ENCODE measurements at places on chromosomes 1 and 21.

- no peak for DNase-seq
- H3K4me3 ChIP-seq: no peak overlapping the region
- peaks cover 3% of the 10 kb centered on the region for H3K36me3 ChIP-seq
- no peaks in the 10 kb centered on the region for H3K27me3 ChIP-seq
- H3K4me1 ChIP-seq: peaks cover 9% of the 10 kb centered on the region
- no peak overlapping the region for H3K27ac ChIP-seq
Measured at GRCh38 chr1:246450611-246451251, 56.3 kb downstream of the SMYD3 start.

DNA sequence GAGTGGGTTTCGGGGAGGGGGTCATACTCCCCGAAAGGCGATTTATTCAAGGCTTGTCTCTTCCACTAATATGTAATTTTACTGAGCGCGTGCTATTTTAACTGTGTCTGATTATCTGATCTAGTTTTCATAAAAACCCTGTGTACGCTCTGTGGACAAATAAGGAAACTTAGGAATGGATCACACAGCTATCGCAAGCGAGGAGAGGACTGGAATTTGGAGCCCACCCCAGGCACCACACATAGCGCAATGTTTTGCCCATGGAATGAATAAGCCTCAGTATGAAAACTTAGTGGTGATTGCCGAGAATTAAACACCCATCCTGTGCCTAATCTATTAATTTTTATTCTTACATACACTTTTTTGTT, 9.8 kb upstream of the RAB42 start:
- H3K4me1 ChIP-seq: peaks cover 24% of the 10 kb centered on the region
- peak overlapping the region; percentile 65 for H3K27ac ChIP-seq
- H3K36me3 ChIP-seq: peaks cover 40% of the 10 kb centered on the region
- peak overlapping the region; percentile 92 for H3K4me3 ChIP-seq
- DNase-seq: no peak

- H3K4me1 ChIP-seq: peaks cover 4% of the 10 kb centered on the region
- H3K27ac ChIP-seq: no peak overlapping the region
- no peak overlapping the region for H3K4me3 ChIP-seq
- H3K27me3 ChIP-seq: no peaks in the 10 kb centered on the region
- no peak for DNase-seq
Measured at GRCh38 chr1:187588917-187589316, 760.2 kb downstream of the PLA2G4A start.

DNA sequence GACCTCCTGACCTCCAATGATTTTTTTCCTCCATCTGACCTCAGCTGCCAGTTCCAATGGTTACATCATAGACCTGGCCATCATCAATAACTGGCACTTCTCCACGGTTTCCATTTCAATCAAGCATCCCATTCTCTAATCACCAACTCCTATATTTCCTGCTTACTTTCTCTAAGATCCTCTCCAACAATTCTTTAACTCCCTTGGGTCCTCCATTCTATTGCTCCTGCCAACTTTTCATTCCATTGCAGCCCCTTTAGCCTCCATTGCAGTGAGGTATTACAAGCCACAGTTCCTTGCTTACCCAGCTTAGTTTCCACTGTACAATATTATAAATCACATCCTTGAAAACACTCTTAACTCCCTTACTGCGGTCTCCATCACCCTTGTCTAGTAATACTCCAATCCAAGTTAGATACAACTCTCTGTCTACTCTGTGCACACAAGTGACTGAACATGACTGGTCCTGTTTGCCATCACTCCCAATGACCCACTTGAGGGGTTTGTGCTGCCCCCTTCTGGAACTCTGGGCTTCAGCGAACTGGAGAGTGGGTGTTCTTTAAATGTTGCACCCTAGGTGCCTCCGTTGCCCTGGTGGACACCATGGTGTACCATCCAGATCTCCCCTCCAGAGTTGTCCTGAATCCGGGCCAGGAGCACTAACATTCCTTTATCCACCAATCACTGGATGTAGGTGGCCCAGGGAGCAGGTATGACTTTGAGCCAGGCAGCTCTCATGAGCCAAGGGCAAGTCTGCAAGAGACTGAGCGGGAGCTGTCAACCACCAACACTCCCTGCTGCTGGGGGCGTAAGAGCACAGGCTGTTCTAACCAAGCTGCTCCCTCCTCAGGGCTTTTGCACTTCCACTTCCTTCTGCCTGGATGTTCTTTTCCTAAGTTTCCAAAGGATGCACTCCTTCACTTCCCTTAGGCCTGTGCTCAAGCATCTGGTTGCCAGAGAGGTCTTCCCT, 3.7 kb upstream of the FNDC7 start:
- no peaks in the 10 kb centered on the region for H3K27me3 ChIP-seq
- H3K36me3 ChIP-seq: no peaks in the 10 kb centered on the region
- H3K4me1 ChIP-seq: peaks cover 7% of the 10 kb centered on the region
- H3K27ac ChIP-seq: no peak overlapping the region
- no peak overlapping the region for H3K4me3 ChIP-seq

DNA sequence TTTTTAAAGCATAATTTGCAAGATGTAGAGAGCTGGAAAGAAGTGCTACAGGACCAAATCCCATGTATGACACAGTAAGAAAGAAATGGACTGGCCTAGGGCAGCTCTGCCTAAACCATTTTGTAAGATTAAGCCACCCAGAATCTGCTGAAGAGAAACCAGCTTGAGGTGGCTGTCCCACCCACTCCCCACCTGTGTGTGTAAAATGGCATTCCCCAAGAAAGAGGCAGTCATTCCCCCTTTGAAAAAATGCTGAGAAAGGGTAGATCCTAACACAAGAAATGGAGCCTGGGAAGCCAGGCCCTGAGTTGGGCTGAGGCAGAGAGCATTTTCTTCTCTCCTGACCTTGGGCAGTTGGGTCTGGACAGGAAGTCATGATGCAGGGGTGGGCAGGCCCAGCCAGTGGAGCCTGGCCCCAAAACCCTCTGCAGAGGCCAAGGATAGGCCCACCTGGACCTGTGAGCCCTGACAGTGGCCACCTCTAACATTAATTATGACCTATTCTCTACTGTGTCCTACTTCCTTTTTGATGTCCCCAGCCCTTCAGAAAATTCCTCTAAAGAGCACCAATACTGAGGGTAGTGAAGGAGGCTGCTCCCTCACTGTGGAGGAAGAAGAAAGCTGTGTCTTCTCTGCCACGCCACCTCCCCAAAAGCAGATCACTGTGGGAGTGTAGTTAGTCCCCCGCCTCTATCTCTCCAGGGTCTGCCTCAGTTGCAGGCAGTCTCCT, 94.0 kb downstream of the EDEM3 start:
- peaks cover 19% of the 10 kb centered on the region for H3K4me1 ChIP-seq
- DNase-seq: no peak
- no peaks in the 10 kb centered on the region for H3K36me3 ChIP-seq
- H3K27me3 ChIP-seq: peaks cover 8% of the 10 kb centered on the region
- H3K27ac ChIP-seq: no peak overlapping the region

GRCh38 chr1:207404849-207405525, 49.1 kb upstream of the CR2 start:
- H3K4me3 ChIP-seq: no peak overlapping the region
- DNase-seq: no peak
- H3K4me1 ChIP-seq: no peaks in the 10 kb centered on the region
- H3K36me3 ChIP-seq: no peaks in the 10 kb centered on the region

GRCh38 chr1:231702331-231702730, 75.7 kb downstream of the DISC1 start:
- no peak overlapping the region for H3K27ac ChIP-seq
- no peaks in the 10 kb centered on the region for H3K27me3 ChIP-seq
- no peak for DNase-seq
- H3K36me3 ChIP-seq: no peaks in the 10 kb centered on the region
- no peak overlapping the region for H3K4me3 ChIP-seq

GRCh38 chr1:240644732-240645131, 32.8 kb upstream of the GREM2 start:
- no peak overlapping the region for H3K27ac ChIP-seq
- H3K36me3 ChIP-seq: no peaks in the 10 kb centered on the region
- no peaks in the 10 kb centered on the region for H3K4me1 ChIP-seq
- no peaks in the 10 kb centered on the region for H3K27me3 ChIP-seq
